Thoracic aorta (tissue), 2 donors: ENCODE measurements at places on chromosomes 6 and 20.

DNA sequence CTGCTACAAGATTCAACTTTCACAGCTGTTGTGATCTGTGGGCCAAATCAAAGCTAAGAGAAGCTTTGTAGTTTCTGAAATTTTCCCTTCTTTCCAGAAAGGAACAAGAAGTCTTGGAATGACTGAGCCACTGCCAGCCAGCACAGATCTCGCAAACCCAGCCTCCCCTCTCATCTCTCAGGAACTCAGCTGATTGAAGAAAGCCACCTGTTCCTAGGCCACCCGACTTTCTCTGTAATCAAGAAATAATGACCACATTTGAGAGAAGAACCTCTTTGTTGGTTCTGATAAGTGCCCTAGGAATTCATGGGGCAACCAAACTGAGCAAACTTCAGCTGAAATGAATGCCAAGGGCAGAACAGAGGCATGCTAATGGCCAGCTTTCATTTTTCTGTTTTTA, 61.7 kb downstream of the HDGFL1 start:
- no peak for DNase-seq

- DNase-seq: no peak
Measured at GRCh38 chr6:70903665-70904452, 53.0 kb downstream of the B3GAT2 start.

- DNase-seq: no peak
Measured at GRCh38 chr6:154481521-154482013, 28.9 kb downstream of the CNKSR3 start.

GRCh38 chr20:60255415-60255814, 297.2 kb downstream of the CDH26 start:
- DNase-seq: no peak

DNA sequence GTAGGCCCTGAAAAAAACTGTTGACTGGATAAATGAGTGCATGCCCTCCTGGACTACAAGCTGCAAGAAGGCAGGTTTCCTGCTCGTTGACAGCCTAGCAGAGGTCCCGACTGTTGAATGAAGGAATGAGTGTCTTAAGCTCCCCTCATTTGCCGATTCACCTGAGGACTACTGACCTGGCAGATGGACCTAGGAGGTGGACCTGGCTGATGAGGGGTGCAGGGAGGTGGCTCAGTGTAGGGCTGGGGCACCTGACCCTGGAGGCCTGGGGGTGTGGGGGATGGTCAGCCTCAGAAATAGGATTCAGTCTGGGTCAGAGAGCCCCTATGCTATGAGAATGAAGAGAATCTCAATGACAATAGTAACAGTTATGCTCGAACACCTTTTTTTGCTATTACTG, 11.6 kb upstream of the TFAP2C start:
- DNase-seq: no peak

DNA sequence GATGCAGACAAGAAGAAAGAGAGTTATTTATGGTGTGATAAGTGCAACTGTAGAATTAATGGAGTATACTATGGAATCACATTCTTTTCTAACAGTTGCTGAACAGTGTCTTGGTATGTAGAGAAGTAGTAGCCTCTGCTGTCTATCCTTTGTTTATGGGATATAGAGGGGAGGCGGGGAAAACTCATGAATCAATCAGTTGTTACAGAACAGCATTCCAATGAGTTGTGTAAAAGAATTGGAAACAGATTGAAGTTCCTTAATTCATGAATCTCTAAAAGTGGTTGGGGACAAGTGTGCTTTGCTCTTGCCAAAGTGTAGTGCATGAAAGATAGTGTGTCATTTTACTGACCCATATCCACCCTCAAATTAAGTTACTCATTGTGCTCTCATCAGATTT, 77.7 kb downstream of the FLRT3 start:
- no peak for DNase-seq

- no peak for DNase-seq
Measured at GRCh38 chr6:156729248-156729647, 47.9 kb upstream of the ARID1B start.

GRCh38 chr6:3610921-3611320, 140.6 kb downstream of the PXDC1 start:
- no peak for DNase-seq

- no peak for DNase-seq
Measured at GRCh38 chr20:48261398-48261910, 476.2 kb upstream of the SULF2 start.

DNA sequence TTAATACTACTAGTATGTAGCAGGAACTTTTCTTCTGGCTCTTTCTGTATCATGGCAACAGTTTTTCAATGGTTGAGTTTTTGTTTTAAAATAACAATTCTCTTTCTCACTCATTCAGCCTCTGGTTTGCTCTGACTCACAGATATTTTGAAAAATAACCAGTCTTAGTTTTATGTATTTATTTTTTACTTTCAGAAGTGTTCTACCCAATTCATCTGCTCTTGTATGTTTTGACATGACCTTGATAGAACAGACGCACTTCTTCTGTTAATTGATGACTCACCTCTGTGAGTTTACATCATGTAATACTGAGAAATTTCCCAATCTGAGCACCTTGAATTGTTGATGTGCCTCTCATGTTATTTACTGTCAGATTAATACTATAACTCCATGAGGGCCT, 178.9 kb downstream of the SASH1 start:
- no peak for DNase-seq

DNA sequence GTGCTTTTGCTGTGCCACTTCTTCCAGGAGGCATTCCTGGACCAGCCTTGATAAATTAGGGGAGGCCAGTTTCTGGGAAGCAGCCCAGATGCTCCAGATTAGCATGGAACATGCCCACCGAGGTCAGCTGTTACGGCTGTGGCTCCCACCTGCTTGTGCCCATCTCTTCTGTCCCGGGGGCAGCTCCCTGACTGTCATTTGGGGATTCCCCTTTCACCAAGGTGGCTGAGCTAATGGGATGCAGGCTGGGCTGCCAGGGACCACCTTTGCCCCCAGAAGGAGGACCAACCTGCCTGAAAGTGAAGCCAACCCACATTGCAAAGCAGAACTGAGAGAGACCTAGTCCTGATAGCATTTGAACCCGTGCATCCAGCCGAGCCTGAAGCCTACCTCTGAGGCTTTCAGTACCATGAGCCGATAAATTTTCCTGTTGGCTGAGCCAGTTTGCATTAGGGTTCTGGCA, 85.3 kb downstream of the PTPN1 start:
- no peak for DNase-seq

- no peak for DNase-seq
Measured at GRCh38 chr20:51176876-51177275, 154.0 kb upstream of the KCNG1 start.

DNA sequence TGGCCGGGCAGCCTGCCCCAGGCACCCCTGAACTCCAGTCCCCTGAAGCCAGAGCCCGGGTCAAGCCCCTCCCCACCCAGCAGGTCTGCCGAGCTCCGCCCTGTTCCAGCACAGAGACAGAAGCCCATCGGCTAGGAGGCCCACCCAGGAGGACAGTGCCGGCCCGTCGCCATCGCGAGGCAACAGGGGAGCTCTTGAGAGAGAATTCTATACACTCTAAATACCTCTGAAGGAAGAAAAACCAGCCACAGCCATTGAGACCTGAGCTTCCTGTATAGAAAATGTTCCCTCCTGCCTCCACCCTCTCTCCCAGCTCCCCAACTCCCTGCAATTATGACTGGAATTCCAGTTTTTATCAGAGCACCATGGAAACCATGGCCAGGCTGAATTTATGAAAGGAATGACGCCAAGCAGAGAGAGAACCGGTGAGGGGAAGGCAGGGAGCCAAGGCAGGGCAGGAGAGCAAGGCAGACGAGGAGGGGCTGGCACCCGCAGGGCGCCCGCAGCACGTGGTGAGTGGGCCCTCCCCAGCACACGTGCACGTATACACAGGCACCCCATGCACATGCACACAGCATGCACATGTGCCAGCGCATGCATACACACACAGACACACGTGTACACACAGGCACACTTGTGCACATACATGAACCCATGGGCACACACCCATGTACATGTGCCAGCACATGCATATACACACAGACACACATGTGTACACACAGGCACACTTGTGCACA, 27.6 kb upstream of the MRGBP start:
- DNase-seq: no peak
